ENCODE measurements at places on chromosomes 13 and 19.

DNA sequence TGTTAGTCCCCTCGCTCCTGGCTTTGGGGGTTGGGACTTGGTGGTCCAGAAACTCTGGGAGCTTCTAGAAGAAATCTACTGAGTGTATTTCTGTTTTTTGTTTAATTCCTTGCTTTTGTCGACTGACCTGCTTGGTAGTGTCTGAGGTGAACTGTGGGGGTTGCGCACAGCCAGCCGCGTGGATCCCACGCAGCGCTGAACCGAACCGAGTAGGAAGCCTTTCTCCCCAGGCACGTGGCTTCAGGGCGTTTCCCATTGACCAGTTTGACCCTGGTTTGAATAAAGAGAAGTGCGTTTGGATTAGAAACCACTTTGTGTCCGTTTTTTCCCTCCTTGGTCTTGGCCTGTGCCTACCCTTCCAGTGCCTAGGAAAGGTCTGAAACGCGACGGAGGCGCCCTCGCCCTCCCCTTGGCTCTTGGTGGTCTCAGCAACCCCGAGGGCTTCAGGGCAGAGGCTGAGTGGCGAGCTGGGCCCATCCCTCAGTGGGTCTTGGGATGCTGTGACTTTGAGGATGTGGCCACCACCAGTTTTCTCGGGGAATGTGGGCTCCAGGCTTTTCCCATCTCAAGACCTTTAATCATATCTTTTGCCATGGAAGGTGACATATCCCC lies 2.7 kb upstream of the RPS15 start:
- DNase-seq, result no peak

DNA sequence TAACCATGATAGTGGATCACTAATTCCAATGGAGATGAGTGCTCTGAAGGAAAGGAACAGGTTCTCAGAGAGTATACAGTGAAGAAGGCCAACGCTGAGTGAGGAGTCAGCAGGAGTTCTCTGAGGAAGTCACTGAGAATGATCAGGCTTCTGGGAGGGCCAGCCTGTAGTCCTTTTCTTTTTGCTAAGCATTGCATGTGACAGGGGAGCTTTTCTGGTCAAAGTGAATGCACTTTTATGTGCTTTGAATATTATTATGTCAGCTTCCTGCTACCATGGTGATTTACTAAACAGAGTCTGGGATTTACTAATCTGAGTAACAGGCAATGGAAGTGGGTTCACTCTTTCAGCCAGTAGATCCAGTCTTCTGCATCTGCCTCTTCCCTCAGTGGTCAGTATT lies 81.1 kb upstream of the SERP2 start:
- no peak for DNase-seq

- no peak for DNase-seq
These were observed 15.8 kb downstream of the FUT6 start for GRCh38 chr19:5823579-5824281.

- DNase-seq, result no peak
These were observed 221.2 kb upstream of the SOX1 start for GRCh38 chr13:111845621-111846351.

DNA sequence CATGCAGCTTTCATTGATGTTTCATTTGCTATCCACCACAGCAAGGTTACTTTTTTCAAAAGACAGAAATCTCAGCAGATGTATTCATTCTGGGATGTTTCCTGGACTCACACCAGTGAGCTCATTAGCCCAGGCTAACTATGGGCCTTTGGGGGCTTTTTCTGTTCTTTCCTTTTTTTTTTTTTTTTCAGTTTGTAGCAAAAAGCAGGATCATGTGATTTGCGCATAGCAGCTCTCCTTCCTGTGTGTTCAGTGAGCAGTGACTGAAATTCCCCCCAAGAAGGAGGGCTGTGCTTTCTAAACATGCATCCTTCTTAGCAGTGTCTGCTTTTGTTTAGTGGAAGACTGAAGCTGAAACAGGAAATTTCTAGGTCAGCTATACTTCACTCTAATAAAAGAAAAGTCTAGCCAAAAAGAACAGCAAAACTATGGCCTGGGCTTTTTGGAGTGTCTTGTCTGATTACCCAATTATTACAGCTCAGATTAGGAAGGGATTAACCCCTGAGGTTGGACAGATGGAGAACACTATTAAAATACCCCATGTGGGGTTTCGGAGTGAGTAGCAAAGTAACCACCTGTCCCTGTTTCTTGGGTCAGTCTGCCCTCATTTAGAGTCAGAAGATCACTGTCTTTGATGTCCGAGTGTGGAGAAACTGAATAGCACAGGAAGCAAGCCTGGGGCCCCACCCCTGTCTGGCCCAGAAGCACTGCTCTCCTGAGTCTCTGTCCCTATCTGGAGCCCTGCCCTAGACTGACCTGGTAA lies 8.9 kb upstream of the AMER2 start:
- no peak for DNase-seq

DNA sequence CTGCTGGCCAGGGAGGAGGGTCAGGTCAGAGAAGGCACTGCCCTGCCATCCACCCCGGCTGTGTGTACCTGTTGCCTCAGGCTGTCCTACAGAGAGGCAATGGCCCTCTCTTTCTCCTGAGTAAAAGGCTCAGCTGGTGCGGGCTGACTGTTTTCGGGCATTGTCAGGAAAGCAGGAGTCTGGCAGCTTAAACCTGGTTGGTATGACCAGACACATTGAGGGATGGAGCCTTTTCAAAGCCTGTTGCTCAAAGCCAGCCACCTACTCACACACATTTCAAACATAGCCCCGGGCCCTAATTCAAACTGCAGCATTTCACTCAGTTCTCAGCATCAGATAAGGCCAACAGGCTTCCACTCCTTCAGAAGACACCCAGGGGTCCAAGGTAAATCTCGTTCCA lies 61.8 kb upstream of the PDX1 start:
- no peak for DNase-seq

DNA sequence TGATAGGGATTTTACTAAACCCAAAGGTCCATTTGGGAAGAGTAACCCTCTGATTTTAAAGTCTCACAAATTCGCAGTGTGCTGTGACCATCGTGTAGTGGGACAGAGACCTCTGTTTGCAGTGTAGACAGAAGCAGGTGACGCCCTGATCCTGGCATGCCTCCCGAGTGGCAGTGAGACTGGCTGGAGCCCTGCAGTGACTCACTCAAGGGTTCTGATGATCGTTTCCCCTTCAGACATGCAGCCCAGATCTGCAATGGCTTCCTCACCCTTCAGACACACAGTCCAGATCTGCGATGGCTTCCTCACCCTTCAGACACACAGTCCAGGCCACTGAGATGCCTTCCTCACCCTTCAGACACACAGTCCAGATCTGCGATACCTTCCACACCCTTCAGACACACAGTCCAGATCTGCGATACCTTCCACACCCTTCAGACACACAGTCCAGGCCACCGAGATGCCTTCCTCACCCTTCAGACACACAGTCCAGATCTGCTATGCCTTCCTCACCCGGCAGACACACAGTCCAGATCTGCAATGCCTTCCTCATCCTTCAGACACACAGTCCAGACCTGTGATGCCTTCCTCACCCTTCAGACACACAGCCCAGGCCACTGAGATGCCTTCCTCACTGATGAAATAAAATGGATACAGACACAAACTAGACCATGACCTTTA lies 125.2 kb downstream of the ATP11A start:
- no peak for DNase-seq
